ENCODE measurements at places on chromosomes 12 and 14.

GRCh38 chr14:58844544-58844943, 206.8 kb downstream of the DACT1 start:
- DNase-seq = no peak

DNA sequence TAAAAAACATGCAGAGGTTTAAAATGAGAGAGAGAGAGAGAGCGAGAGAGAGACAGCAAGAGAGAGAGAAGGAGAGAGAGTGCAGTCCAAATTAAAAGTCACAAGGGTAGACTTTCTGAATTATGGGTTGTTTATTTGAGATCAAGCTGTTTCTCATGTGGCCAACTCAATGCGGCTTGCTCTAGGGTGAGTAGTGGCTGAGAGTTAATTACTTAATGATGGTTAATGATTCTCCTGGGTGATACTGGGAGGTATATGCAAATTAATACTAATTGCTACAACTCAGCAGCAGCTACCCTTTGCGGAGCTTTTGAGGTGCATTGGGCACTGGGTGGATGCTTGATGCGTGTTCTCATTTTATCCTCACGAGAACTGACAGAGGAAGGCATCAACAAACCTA, 122.1 kb upstream of the NOS1 start:
- no peak for DNase-seq

- DNase-seq = no peak
These were observed 151.5 kb downstream of the MSRB3 start for GRCh38 chr12:65430006-65430405.

GRCh38 chr12:9673404-9674225, 4.1 kb downstream of the CLEC2D start:
- DNase-seq = peak; percentile 78

DNA sequence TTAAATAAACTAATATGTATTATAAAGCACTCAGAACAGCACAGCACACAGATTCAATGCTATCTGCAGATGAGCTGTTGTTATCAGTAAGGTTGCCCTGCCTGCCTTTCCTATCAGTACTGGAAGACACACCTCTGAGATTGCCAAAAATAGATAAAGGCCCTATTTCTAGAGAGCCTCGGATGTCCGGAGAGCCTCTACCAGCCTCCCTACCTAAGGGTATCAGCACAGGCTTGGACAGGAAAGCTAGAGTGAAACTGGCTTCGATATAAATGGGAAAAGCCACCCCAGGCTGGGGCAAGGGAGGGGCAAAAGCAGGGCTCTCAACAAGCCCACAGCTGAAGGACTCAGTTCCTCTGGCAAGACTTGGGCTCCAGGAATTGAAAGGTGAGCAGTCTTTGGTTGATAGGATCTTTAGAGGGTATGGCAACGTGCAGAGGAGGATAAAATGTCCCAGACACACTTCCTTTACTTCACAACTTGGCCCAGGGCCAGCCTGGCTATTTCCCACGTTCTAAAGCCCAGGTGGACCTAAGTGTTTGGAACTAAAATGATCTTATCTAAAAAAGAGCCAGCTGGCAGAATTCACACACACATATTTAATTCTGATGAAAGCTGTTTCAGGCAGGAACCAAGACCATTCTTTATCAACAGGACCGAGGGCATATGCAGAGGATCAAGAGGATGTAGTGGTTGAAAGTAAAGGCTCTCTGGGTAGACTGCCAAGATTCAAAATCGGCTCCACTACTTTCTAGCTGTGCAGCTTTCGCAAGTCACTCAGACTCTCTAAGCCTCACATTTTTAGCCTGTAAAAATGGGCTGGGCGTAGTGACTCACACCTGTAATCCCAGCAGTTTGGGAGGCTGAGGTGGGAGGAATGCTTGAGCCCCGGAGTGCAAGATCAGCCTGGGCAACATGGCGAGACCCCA, 37.8 kb upstream of the ITPR2 start:
- no peak for DNase-seq

DNA sequence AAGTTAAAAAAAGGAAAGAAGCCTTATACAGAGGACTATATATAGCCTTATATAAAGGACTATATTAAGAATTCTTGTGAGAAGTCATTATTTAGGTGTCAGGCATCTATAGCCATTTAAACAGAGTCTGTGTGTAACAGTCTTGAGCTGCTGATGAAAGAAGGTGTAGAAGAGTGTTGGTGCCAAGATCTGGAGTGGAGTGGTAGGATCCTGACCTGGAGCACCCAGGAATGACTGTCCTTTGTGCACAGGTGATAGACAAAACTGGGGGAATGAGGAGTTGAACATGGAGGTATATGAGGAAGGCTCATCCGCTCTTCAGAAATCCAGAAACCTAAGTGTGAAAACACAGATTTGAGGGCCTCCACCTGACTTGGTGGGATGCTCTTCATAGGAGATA, 747.3 kb downstream of the NRXN3 start:
- DNase-seq = no peak

DNA sequence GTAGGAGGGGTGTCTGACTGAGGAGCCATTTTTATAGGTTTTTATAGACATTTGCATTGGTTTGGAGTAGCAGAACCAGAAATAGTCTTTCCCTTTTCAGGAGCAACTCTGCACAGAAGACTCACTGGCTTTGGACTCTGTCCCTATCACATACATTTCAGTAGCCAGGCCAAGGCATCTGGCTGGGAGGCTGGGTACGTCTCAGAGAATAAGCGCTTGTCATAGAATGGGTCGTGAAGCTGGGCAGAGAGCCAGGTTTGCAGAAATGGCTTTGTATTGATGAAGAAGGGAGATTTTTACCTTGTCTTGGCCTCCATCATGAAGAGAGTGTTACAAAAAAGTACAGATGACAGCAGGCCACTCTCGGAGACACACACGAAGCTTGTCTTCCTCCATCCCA, 98.6 kb downstream of the CACNA1C start:
- DNase-seq = no peak

DNA sequence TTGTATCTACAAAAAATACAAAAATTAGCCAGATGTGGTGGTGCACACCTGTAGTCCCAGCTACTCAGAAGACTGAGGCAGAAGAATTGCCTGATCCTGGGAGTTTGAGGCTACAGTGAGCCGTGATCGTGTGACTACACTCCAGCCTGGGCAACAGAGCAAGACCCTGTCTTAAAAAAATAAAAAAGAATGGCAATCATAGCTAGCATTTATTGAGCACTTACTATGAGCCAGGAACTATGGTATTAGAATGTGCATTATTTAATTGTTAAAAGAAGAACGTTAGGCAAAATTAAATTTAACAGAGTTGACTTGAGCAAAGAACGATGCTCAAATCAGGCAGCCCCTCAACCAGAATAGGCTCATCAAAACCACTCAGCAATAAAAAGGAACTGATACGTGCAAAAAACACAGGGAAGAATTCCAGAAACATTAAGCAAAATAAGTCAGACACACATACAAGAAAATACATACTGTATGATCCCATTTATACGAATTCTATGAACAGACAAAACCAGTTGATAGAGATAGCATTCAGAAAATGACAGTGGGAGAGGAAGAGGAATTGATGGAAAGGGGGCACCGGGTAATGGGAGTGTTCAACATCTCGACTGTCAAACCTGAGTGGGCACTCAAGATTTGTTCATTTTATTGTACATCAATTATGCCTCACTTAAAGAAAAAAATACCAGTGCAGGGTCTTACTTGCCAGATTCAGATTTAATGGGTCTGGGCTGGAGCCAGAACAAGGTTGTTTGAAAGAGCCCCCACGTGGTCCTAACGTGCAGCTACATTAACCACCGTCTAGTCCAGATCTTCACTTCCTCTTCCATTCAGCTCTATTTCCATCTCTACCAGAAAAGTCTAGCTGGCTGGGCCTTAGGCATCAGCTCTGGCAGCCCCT, 8.0 kb downstream of the SCNN1A start:
- peak; percentile 51 for DNase-seq

DNA sequence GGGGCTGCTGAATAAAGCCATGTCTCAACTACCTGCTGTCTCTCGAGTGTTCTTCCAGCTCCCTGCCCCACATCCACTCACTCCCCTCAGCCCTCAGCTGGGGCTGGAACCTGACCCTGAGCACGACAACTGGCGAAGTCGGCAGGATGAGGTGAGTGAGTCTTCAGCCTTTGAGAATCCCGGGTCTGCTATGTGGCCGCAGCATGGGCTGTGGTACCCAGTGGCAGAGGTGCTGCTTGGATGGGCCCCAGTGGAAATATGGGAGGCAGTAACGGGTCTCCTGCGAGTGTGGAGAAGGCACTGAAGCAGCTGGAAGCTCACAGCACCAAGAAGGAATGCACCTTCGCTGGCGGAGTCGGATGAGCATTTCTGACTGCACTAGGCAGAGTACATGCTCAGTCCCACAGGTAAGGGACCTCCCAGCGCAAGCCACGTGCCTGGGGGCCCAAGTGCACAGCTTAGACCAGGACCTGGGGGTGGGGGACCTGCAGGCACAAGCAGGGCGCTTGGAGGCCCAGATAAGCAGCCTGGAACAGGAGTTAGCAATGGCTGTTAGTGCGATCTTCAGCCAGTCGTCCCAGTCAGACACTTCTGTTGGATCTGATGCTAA, 95.5 kb upstream of the TMPO start:
- no peak for DNase-seq

DNA sequence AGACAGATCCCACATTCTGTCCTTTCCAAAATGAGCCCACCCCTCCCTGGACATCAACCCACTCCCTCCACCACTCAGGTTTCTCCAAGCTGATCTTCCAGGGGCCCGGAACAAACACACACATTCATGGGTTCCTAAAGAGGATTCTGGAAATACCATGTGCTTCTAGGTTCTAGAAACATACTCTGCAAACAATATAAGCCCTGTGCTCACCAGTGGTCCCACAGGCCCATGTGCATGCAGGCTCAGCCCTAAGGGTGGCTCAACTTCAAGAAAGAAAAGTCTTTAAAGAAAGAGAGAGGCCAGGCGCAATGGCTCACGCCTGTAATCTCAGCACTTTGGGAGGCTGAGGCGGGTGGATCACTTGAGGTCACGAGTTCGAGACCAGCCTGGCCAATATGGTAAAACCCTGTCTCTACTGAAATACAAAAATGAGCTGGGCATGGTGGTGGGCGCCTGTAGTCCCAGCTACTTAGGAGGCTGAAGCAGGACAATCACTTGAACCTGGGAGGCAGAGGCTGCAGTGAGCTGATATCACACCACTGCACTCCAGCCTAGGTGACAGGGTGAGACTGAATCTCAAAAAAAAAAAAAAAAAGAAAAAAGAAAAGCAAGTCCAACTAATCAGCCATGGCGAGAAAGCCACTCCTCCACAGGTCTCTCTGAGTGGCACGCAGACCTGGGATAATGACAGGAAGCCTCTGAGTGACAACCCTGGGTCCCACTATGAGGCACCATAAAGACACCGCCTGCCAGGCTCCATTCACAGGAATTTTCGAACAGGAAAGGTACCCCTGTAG, 59.5 kb upstream of the PNMA1 start:
- DNase-seq = no peak

DNA sequence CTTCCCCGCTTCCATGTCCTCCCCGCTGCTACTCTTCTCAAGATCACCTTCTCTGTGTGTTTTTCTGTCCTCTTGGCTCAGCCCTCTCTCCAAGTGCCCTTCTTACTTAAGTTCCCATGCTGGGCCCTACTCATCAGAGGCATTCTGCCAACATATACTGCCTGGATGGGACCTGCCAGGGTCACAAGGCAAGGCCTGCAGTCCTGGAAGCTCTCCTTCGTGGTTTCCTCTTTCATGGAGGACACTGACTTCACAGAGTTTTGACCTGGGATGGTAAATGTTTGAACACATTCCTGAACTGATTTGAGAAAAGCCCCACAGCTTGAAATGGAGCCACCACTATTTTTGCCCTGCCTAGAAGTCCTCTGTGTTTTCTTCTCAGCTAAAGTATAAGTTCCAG, 140.9 kb downstream of the TMEM30B start:
- no peak for DNase-seq

GRCh38 chr12:74424778-74425177, 112.9 kb upstream of the ATXN7L3B start:
- DNase-seq = no peak

DNA sequence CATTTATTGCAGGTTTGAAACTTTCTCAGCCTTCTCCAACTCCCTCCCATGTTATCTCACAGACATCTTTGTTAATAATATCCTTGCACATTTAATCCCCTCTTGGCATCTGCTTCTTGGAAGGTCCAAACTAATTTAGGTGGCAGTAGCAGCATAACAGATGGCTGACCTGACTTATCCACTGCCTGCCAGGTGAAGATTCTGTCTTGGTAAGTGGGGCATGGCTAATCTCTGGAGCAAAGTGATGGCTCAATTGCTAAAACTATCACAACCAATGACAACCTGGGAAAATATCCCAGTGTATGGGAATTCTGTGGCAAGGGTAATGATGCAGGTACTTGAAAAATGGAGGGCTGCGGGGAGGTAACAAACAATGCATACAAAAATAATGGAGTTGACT, 58.2 kb upstream of the ALG10B start:
- DNase-seq = no peak

DNA sequence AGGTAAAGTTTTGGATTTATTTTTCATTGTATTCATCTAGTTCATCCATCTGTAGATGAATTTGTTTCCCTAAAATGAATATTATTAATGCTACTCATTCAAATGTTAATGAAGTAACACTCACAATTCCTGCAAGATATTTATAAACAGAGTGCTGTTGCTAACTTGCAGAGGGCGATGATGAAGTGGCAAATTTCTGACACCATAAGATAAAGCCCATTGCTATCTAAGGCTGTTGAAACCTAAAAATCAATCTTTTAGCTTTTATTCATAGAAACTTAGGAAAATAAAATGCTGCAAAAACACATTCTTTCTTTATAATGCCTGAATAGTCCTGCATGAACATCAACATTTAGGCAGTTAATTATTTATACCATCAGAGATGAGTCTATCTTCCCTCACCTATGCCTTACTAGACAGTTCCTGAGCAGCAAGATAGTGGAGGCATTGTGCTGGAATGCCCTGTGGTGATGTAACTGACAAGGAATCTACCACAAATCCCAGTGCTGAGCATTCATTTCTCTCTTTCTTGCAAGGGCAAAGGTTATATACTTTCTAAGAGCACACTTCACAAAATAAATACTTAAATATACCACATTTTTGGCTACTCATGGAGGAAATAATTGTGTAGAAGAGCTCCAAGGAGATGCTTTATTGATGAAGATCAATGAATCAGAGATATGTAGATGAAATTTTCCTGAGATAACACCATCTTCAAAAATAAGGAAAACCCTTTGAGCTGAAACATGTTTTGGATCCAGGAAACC, 57.6 kb downstream of the LMNTD1 start:
- peak; percentile 47 for DNase-seq

DNA sequence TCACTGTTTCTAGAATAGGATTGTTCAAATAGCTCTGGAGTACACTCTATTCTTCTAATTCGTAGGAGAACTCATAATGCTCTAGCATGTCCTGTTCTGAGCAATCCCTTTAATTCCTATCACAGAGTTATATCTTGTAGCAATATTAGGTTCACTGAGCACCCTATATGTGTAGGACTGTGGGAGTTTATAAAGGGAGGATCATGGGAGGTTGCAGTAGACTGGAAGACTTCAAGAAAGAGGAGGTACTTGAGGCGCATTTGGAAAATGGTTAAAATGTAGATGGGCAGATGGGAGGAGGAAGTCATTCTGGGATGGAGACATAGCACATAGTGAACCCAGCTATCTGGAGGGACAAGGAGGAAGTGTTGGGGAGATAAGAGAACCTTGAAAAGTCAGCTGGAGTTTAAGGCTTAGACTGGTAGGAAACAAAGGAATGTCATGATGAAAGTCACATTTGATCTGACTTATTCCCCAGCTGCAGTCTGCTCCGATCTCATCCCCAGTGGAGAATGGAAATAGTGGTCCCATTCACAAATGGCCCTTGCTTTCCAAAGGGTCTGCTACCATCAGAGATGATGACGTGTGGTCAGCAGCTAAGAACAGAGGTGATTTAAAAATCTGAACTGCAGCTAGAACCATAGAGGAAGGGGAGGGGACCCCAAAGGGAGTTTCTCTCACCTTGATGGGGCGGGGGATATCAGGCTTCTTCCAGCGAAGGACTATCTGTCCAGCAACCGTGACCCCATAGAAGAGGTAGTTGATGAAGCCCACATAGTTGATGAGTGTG, 10.1 kb upstream of the CEBPE start:
- DNase-seq = no peak

All from hepatic stellate cell (primary cell).